Stimulated activated CD4-positive, alpha-beta T cell treated with anti-CD3 and anti-CD28 coated beads, Interleukin-1b, Interleukin-23, amount 100 ng/mL, for 1 hour (primary cell): ENCODE measurements at places on chromosomes 11 and 22.

DNA sequence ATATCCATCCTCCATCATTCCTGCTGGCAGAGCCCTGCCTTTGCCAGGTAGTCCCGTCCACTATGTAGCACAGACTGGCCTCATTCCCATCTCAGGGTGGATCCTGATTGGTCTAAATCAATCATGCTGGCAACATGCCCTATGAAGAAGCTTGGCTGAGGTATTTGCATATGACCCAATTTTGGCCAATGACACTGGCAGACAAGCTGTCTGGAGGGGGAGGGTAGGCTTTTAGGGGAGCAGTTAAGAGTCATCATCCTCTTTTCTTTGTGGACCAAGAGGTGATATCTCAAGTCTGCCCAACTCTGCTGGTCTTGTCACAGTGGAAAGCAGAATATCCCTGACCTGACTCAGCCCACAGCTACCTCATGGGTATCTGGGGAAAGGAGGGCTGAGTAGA lies 5.1 kb downstream of the CCDC89 start:
- DNase-seq = no peak

DNA sequence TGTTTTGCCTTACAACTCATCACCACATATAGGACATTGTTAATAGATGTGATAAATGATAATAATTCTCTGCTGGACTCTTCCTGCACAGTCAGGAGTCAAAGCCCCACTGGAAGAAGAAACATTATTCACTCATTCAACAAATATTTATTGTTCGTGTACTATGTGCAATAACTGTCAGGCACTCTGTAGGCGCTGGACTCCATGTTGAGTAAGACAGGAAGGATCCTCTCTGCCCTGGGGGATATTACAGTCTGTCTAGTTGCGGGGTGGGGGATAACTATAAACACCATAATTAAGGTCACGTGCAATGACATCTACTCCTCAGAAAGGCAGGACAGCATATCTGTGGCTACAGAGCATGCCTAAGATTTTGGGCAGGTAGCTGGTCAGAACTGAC lies 281.1 kb downstream of the FAT3 start:
- DNase-seq = no peak

- DNase-seq = no peak
Observed at GRCh38 chr11:72100462-72100861, 2.6 kb downstream of the LAMTOR1 start.

GRCh38 chr22:24093855-24094254 lies 82.8 kb downstream of the CABIN1 start:
- DNase-seq = no peak

DNA sequence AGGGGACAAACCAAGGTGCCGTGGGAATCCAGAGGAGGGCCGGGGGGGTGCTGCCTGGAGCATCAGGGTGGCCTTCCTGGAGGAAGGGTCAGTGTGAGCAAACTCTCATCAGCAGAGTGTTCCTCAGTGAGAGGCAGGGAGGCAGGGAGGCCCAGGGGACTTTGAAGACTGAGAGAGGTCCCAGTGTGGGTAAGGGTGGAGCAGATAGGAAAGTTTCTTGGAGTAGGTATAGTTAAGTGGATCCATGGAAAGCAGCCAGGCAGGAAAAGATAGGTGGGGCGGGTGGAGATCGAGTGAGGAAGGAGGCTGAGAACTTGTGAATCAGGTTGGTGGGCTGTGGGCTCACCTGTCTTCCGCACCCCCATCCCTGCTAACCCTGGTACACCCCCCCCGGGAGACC lies 9.3 kb downstream of the UPK3A start:
- DNase-seq = no peak

- no peak for DNase-seq
Observed at GRCh38 chr11:87726506-87726905, 448.7 kb downstream of the RAB38 start.

DNA sequence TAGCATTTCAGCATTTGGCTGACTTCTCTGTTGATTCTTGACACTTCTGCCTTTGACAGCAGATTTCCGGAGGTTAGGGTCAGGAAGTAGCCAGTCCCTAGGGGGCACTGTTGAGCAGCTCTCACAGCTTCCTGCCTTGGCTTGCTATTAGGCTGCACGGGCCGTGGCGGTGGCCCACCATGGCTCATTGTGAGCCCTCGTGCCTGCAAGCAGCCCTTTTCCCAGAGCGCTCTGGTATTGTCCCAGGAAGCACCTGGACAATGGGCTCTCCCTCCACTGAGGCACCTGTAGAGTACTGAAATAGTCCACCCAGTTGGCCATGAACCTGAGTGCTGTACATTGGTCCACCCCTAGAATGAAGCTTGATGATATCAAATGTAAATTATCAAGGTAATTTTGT lies 100.2 kb upstream of the GAL start:
- DNase-seq = peak; percentile 32

GRCh38 chr11:67314218-67314617 lies 10.9 kb downstream of the SSH3 start:
- DNase-seq = no peak

- DNase-seq = no peak
Observed at GRCh38 chr11:63937713-63938478, 906 bp upstream of the NAA40 start.

- no peak for DNase-seq
Observed at GRCh38 chr11:66728038-66728692, 851 bp downstream of the SPTBN2 start.

GRCh38 chr11:127649958-127650357 lies 649.4 kb upstream of the KIRREL3 start:
- DNase-seq = no peak

DNA sequence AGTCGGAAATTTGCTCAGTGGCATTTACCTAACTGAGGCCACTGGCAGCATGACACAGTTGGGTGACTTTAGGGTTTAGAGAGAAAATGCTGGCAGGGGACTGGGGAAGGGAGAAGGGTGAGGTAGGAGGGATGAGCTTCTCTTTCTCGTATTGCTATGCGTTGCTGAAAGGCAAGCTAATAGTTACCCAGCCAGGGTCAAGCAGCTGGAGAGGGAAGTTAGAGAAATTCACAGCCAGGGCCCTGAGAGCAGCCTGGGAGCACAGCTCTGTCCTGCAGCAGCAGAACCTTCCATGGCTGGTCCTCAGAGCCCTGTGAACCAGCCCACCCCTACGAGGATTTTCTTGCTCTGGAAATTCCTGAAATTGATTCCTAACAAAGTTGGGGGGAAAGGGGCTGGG lies 679.6 kb downstream of the NTM start:
- DNase-seq = no peak

GRCh38 chr11:61706452-61707400 lies 26.5 kb downstream of the DAGLA start:
- no peak for DNase-seq
